EH (cell line): ENCODE measurements at places on chromosomes 13 and 19.

DNA sequence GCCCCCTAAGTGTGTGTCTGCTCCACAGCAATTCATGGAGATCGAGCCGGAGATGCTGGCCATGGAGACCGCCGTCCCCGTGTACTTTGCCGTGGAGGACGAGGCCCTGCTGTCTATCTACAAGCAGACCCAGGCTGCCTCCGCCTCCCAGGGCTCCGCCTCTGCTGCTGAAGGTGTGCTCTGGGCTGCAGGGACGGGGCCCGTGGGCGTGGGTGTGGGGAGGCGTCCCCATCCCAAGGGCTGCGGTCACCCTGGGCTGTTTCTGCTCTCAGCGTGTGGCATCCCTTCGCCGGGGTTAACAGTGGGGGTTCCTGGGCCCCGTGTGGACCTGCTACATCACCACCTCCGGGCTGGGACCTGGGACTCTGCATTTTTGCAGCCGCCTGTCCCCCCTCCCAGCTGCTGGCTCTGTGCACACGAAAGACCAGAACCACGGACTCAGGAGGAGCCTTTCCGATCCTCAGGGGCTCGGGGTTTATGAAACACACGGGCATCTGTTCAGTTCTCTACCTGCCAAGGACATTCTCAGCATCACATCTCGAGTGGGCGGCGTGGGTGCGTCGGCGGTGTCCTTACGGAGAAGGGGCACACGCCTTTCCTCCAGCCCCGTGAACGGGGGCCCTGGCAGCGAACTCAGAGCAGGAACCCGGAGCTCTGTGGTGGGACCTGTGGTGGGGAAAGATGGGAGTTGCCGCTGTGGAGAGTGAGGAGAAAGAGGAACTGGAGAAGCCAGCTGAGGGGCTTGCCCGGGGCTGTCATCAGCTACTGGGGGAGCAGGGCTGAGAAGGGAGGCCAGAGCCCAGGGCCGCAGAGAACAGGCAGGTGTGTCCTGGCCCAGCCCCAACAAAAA, 7.8 kb downstream of the NCLN start:
- no peak for DNase-seq

DNA sequence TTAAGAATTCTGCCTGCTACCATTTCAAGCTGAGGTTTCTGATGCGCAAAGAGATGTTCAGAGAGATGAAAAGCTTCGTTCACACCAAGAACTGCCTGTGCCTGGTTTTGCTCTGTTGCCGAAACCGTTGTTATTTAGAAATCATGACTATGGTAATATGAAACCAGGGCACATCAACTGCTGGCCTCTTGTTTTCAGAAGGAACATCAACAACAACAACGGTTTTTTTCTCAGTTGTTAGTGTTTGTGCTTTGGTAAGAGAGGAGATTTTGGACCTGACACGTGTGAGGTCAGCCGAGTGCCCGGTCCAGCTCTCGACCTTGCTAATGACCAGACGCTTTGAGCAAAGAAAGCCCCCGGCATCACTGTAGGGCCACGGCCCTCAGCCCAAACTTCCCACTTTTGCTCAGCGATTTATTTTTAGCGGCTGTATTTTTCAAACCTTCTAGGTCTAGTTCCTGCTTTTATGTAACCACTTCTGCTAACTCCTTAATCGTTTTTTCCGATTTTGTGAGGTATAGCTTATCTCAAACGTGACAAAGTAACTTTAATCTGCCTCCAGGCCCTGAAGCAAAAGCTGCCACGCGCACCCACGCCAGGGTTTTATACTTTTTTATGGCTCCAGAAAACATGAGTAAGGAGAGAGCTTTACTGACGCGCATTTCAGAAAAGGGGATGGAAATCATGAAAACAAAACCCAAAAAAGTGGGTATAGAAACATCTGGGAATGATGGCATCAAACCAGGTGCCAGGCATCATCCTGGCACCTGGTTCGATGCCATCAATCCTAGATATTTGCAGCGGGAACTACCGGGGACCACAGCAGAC, 42.0 kb downstream of the KLF2 start:
- DNase-seq, result no peak

- no peak for DNase-seq
These were observed 79.5 kb downstream of the TEX29 start for GRCh38 chr13:111399776-111400538.

- no peak for DNase-seq
These were observed 19.3 kb upstream of the DPP9 start for GRCh38 chr19:4742723-4743646.

DNA sequence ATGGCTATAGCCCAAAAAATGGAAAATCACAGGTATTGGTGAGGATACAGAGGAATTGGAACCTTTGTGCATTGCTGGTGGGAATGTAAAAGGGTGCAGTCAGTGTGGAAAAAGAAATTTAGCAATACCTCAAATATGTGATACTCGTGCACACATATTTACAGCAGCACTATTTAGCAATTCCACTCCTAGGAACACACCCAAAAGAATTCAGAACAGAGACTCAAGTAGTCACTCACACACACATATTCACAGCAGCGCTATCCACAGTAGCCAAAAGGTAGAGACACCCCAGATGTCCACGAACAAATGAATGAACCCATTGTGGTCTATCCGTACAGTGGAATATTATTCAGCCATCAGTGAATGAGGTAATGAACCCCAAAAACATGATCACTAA, 114.0 kb downstream of the COL4A2 start:
- peak; percentile 51 for DNase-seq

DNA sequence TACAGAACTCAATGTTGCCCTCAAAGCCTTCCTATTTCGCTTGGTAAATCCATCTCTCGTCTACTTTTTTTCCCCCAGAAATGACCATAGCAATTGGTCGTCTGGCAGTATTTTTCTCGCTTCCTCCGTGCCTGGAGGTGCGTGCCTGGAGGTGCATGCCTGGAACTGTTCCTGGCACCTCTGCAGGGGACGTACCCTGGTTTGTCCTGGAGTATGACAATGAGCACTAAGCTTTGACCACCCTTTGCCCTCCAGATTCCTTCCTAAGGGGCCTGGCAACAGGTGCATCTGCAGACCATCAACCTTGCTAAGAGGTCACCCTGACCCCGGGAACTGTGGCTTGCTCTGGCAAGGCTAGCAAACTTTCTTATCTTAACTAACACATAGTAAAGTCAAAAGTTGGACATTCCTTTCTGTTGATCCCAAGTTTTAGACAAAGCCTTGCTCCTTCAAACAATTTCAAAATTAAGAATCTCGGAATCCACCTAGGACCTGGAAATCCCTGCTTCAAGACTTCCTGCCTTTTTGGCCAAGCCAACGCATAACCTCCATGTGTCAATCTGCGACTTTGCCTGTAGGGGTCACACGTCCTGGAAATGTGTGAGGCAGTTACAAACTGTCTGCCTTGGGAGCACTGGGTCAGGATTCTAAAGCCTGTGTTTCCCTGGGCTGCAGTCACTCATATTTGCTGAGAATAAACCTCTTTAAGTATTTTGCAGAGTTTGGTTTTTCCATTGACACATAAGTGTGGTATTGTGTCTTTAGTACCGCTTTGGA, 28.8 kb upstream of the TUBGCP3 start:
- peak; percentile 60 for DNase-seq

DNA sequence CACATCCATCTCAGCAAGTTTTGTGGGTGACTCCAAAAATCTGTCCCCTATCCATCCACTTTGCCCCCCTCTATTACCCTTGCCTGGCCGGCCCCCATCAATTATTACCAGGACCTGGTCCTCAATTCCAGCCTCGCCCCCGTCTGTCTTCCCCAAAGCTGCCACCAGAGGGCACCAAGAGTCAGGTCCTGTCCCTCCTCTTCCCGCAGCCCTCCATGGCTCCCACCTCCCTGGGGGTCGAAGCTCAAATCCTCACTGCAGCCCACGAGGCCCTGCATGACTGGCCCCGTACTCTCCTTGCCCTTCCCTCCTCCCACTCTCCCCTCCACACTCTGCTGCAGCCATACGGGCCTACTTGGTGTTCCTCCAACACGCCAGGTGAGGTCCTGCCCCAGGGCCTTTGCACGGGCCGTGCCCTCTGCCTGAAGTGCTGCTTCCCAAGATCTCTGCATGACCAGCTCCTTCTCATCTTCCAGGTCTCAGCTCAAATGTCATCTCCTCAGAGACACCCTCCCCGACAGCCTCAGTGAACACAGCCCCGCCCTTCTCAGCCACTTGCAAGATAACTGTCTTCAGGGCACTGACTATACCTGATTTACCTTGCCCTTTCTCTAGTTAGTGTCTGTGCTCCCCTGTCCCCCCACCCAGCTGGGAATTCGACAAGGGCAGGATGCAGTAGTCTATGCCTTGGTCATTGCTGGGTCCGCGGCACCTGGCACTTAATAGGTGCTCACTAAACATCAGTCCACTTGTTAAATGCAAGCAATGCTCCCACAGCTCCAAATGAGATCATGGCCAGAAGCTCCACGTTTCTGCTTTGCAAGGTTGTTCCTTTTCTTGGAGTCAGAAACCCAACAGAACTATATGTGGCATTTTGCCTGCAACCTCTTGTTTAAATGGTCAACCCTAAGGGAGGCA, 16.8 kb upstream of the SEMA6B start:
- peak; percentile 55 for DNase-seq

GRCh38 chr13:40470660-40471059, 195.8 kb downstream of the FOXO1 start:
- DNase-seq, result peak; percentile 11

GRCh38 chr13:30111810-30112209, 195.5 kb downstream of the KATNAL1 start:
- DNase-seq, result no peak

DNA sequence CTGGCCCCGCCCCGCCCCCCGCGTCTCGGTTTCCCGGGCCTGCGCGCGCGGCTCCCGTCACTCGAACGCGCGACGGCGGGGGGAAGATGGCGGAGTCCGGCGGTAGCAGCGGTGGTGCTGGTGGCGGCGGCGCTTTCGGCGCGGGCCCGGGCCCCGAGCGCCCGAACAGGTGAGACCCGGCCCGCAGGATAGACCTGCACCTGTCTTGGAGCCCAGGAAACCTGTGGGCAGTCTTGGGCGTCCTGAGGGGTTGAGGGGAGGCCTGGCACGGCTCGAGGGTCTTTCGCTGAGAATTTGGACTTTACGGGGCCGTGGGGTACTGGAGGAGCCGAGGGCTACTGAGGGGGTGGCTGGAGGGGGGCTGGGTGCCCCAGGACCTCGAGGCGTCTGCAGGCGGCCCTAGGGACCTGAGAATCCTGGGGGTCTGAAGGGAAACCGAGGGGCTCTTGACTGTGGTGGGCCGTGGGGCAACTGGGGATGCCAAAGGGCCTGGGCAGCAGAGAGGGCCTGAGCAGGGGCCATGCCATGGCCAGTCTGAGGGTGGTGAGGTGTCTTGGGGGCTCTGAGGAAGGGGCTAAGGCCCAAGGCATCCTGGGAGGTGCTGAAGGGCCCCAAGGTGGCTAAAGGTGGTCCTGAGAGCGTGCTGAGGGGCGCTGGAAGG, at the start of gene KLHL26:
TSS of gene KLHL26 (plus strand) at position 60 of the 661 bp plus-strand sequence. CDS start at position 87, 27 bp downstream.
- DNase-seq, result no peak

- no peak for DNase-seq
These were observed 327.2 kb upstream of the TSHZ3 start for GRCh38 chr19:31676271-31677004.

DNA sequence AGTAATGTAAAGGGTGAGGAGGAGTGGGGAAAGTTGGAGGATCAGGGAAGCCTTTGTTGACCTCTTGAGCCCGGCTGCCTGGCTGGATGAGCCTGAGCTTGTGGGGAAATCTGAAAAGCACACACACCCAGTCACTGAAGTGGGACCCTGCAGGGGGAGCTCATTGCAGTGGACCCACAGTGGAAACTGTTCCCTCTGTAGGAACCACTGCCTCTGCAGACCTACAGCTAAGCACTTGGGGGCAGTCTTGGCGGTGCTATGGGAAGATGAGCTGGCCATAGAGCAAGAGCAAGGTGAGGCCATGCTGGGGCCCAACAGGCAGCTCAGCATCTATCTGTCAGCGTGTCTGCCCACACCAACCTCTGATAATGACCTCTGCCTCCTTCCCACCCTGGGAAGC, 294.8 kb downstream of the TSHZ3 start:
- DNase-seq, result peak; percentile 78

DNA sequence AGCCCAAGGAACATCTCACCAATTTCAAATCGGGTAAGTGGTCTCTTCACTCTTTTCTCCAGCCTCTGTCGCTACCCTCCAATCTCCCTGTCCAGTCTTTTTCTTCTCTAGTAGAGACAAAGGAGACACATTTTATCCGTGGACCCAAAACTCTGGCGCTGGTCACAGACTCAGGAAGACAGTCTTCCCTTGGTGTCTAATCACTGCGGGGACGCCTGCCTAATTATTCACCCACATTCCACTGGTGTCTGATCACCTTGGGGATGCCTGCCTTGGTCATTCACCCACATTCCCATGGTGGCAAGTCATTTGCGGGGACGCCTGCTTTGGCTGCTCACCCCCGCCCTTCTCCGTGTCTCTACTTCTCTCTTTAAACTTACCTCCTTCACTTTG, 13.8 kb upstream of the OR10H1 start:
- DNase-seq, result no peak

- no peak for DNase-seq
These were observed 52.6 kb upstream of the URAD start for GRCh38 chr13:28041031-28041461.

- DNase-seq, result no peak
These were observed 533.0 kb downstream of the MYO16 start for GRCh38 chr13:109162248-109163036.

DNA sequence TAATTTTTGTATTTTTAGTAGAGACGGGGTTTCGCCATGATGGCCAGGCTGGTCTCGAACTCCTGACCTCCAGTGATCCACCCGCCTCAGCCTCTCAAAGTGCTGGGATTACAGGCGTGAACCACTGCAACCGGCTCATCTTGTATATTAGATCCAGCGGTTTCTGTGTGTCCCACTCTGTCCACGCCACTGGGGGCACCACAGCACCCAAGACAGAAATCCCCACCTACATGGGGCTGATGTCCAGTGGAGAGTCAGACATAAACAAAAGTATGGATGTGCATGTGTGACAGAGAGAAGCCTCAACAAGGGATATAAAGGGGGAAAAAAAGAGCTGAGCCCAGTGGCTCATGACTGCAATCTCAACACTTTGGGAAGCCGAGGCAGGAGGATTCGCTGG, 65.8 kb upstream of the ADGRE5 start:
- no peak for DNase-seq

GRCh38 chr19:19067276-19068072, 3.7 kb downstream of the SLC25A42 start:
- no peak for DNase-seq

GRCh38 chr19:55251341-55252081, 7.3 kb downstream of the PPP6R1 start:
- no peak for DNase-seq

GRCh38 chr19:3151563-3152418, 16.0 kb downstream of the GNA15 start:
- DNase-seq, result peak; percentile 42

DNA sequence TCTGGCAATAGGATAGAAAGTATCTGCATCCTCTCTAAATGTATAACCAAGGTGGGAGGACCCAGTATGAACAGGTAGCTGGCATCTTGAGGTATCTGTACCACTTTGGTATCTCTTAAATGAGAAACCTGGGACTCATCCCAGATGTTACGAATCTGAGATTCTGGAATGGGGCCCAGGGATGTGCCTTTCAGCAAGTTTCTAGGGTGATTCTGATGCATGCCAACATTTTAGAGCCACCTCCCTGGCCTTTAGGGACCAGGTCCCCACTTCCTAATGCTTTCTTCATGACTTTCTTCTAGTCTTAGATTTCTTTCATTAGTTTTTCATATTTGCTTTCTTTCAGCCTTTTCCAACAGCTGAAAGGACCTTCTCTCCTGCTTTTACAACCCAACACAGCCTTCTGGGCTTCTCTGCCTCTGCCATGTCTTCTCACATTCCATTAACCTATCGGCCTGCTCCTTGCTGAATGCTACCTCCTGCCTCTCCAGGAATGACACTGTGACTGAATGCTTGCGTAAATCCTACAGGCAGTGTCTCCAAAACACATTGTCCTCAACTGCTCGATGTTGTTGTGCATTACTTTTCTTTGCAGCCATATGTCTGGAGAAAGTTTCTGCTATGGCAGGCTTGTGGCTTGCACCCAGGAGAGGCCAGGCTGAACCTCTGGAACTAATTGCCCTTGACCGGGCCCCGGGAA, 284.0 kb downstream of the DNAJC15 start:
- DNase-seq, result no peak
